Activated naive CD4-positive, alpha-beta T cell treated with anti-CD3 and anti-CD28 coated beads for 36 hours (primary cell): ENCODE measurements at places on chromosomes 16 and 17.
A peak's percentile ranks its signal among the peaks of the same experiment; 100 is the strongest.

DNA sequence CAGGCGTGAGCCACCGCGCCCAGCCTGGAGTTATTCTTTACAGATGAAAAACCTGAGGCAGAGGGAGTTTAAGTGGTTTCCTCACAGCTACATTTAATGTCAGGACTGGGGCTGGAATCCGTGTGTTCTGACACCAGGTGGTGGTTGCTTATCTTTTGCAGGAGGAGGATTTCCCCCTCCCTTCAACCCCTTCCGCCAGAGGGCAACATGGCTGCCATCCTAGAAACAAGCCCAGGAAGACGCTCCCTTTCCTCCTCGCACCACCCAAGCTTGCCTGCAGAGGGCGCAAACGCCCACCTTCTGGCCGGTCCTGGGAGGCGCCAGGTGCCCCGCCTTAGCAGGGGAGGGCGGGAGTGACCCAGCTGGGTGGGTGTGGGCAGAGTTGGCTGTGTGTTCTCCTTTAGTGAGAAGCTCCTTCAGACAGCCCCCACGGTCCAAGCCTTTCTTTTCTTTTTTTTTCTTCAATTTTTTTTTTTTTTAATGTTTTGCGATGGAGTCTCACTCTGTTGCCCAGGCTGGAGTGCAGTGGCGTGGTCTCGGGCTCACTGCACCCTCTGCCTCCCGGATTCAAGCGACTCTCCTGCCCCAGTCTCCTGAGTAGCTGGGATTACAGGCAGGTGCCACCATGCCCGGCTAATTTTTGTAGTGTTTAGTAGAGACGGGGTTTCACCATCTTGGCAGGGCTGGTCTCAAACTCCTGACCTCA is 9.9 kb upstream of the RAP1GAP2 start:
- peak; percentile 97 for DNase-seq

DNA sequence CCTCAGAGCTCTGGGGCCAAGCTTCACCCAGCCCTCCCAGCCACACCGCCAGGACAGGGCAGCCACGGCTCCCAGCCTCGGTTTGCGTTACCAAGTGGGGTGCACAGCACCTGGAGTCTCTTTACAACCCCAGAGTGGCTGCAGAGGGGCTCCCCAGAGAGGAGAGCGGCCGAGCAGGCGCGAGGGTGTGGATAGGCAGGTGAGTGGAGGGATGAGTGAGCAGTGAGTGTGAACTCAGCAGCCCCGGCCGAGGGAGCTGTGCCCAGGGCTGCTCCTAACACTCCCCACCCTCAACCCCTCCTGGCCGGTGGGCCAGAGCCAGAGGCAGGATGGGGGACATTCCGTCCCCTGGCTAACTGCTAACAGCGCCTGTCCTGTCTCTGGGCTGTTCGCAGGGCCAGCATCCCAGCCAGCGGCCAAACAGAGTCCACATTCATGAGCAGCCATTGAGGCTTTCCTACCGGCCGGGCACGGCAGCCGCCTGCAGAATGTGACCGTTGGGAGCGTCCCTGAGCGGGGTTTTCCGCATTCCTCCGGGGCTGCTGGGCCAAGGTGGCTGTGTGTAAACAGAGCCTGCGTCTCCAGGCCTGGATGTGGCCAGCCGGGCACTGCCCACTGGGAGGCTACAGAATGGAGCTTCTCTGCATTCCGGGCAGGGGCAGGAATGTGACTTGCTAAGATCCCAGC is 5.3 kb downstream of the ZNF469 start:
- no peak for DNase-seq

DNA sequence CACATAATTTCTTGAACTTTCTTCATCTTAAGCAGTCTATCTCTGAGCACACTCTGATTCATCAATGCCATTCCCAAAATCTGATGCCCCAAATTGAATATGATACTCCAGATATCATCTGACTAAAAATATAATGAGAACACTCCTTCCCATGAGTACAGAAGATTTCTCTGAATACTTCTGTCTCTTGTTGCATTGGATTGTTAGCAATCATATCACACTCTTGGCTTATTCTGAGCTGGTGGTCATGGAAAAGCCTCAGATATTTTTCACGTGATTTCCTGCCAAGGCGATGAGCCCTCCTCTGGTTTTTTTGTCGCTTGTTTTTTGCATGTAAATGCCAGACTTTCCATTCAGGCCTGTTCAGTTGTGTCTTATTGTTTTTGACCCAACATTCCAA is 87.2 kb downstream of the NOG start:
- no peak for DNase-seq

- no peak for DNase-seq
These were observed 2.4 kb downstream of the DYNLRB2 start for GRCh38 chr16:80543162-80543561.

- no peak for DNase-seq
These were observed 54.0 kb downstream of the ANKRD11 start for GRCh38 chr16:89436366-89436765.

GRCh38 chr16:19114359-19115147 is 789 bp downstream of the ITPRIPL2 start:
- no peak for DNase-seq

GRCh38 chr16:27400751-27401620 is 988 bp upstream of the IL21R start:
- DNase-seq: no peak

DNA sequence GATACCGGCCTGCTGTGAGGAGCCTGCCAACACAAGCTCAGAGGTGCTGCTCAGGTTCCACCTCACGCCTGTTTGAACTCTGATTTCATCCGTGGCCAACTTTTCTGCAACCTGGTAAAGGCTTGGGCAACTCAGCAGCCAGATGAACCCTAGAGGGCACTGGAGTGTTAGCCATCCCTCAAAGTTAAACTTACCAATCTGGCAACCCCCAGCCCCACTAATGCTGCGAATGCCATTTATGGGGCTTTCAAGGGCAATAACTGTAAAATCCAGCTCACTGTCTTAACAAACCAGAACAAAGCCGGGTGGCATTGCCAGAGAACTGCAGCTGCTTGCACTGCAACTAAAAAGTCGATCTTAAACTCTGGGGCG is 105.5 kb downstream of the AXIN2 start:
- peak; percentile 50 for DNase-seq

DNA sequence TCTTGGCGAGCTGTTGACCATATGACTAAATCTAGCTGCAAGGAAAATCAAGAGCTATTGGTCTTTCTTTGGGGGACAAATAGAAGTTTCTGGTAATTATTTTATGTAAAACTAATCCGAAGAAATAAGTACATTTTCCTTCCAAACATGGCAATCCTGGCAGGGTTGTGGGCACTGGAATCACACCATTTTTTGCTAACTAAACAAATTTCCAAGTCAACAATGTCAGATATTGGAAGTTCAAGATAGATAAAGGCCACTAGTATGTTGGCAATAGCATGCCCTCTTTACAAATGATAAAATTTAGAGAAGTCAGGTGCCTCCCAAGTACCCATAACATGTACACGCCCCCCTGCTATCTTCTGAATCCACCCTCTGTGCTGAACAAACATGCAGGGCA is 330.4 kb downstream of the CDH13 start:
- no peak for DNase-seq

- DNase-seq: no peak
These were observed 321.9 kb upstream of the PMFBP1 start for GRCh38 chr16:72493716-72494415.

GRCh38 chr16:28882551-28883160 is 4.4 kb downstream of the ATP2A1 start:
- no peak for DNase-seq
